ENCODE measurements at places on chromosomes 4 and X.
A peak's percentile ranks its signal among the peaks of the same experiment; 100 is the strongest.

DNA sequence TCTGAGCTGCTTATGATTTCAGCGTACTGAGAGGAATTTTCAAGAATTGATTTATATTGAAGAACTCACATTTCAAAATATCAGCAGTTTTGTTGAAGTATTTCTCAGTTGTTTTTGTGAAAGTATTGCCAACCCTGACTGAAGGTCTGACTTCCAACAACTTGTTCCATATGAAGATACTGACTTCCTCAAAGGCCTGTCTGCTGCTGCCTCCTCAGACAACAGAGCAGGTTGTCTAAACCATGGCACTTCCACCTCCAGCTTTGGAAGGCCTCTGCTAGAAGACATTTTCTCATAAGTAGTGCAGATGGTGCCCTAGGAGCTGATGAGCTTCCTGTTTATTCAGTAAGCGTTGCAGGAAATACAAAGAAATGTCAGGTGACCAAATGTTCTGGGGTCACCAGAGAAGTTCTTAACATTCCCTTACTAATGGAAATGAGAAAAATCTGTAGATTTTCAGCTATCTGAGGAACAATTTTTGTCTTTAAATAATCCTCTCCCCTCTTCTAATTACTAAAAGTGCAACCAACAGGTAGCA is 28.8 kb downstream of the FGF2 start:
- DNase-seq = no peak

GRCh38 chrX:32048285-32048684 is 976.4 kb upstream of the FTHL17 start:
- no peak for DNase-seq

- no peak for DNase-seq
Observed at GRCh38 chr4:148982200-148982599, 540.0 kb upstream of the NR3C2 start.

DNA sequence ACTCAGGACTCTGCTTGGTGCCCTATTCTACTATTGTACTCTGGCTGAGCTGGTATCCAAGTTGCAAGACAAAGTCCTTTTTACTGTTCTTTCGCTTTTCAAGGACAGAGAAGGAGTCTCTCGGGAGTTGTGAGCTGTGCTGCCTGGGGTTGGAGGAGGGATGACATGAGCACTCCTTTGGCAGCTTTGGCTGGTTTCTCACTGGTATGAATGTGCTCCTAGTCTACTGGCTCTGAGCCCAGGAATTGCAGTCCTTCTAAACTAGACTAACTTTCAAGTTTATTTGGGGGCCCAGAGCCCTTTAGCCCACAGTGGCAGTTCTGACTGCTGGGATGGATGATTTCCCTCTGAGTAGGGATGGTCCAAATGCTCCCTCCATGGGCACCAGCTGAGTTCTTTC is 997.1 kb downstream of the RAB28 start:
- peak; percentile 5 for DNase-seq

GRCh38 chrX:15474028-15474427 is 19.1 kb downstream of the PIR start:
- DNase-seq = no peak

DNA sequence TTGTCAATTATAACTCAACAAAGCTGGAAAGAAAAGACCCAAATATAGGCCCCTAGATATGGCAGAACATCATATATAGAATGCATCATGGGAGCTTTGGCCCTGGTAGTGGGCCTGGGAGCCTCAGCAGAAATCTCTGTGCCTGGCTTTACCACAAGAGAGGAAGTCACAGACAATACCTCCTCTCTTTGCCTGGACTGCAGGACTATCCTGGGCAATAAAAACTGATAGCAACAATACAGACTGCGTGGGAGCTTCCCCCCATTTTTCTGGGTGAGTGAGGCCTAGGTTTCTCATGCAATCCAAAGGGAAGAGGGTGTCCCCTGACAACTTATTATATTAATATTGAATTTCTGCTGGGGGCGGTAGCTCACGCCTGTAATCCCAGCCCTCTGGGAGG is 64.0 kb upstream of the NFKB1 start:
- no peak for DNase-seq

DNA sequence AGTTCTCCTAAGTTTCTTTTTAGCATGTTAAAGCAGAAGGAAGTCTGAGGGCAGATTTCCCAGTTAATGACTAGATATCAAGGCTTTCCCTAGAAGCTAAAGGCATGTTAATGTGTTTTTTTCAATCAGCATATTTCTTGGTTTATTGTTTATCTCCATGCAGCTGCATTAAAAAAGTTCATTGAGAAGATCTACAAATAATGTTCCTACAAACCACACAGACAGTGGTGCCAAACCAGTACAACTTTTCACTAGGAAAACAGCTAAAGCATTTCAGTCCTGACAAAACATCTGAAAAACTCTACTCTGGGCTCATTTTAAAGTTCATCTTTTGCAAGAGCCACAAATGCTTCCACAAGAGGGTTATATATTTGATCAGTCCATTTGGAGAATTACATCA is 320.0 kb downstream of the ADGRL3 start:
- no peak for DNase-seq

DNA sequence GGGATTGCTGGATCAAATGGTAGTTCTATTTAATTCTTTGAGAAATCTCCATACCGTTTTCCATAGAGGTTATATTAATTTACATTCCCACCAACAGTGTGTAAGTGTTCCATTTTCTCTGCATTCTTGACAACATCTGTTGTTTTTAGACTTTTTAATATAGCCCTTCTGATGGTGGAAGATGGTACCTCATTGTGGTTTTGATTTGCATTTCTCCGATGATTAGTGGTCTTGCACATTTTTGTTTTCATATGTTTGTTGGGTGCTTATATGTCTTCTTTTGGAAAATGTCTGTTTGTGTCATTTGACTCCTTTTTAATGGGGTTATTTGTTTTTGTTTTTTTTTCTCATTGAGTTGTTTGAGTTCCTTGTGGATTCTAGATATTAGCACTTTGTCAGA is 75.3 kb upstream of the PUDP start:
- no peak for DNase-seq

DNA sequence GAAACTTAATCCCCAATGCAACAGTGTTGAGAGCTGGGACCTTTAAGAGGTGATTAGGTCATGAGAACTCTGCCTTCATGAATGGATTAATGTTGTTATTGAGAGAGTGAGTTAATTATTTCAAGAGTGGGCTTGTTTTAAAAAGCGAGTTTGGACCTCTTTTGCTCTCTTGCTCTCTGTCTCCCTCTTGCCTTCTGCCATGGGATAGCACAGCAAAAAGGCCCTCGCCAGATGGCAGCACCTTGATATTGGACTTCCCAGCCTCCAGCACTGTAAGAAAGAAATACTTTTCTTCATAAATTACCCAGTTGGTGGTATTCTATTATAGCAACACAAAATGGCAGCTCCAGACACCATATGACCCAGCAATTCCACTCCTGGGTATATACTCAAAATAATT is 7.0 kb upstream of the ATP6AP2 start:
- no peak for DNase-seq

GRCh38 chr4:6307230-6307629 is 37.6 kb downstream of the WFS1 start:
- DNase-seq = no peak

- DNase-seq = no peak
Observed at GRCh38 chr4:127604949-127605709, 27.6 kb upstream of the INTU start.

GRCh38 chr4:184895012-184895695 is 69.4 kb upstream of the ACSL1 start:
- no peak for DNase-seq
